ENCODE measurements at places on chromosomes 13 and 19.

DNA sequence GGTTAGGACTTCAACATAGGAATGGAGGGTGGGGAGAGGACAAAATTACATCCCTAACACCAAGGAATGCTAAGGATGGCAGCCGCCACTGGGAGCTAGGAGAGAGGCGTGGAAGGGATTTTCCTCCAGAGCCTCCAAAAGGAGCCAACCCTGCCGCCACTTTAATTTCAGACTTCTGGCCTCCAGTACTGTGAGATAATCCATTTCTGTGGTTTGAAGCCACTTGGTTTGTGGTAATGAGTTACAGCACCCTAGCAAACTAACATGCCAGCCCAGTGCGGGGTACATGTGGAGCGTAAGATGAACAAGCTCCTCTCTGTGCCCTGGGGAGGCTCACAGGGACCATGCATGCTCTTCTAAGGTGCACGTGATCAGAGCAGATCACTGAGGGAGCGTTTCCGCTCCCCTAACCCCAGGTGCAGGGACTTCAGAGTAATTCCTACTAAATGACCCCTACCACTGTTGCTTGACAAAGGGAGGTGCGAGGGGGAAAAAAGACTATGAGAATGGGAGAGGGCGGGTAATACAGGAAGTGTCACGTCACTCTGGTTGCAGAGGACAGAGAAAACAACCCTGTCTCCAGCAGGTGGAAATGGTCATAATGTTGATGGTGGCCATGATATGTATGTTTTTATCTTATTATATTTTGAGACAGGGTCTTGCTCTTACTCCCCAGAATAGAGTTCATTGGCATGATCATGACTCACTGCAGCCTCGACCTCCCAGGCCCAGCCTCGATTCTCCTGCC is 12.0 kb downstream of the FPR1 start:
- DNase-seq = no peak

GRCh38 chr13:48234566-48235340 is 1.7 kb downstream of the ITM2B start:
- no peak for DNase-seq

DNA sequence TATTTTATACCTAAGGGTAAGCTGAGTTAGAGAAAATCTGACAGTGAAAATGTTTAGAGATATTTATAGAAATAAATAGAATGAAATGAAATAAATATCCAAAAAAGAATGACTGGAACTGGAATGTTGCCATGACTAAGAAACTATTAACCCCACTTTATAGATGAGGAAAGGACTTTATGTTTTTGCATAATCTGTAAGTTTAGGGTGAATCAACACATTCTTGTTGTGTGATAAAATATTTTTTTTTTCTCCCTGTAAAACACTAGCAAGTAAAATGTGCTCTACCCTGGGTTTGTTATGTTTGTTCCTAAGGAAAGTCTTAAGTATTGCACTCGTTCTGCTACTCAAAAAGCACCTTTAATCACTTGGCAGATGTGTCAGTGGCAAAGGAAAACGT is 83.8 kb upstream of the KL start:
- DNase-seq = no peak

- no peak for DNase-seq
Observed at GRCh38 chr19:28234637-28235036, 978.3 kb downstream of the UQCRFS1 start.

- no peak for DNase-seq
Observed at GRCh38 chr13:97743938-97744337, 209.5 kb upstream of the IPO5 start.

GRCh38 chr13:57629821-57630235 is 1.7 kb upstream of the PCDH17 start:
- peak; percentile 66 for DNase-seq

- no peak for DNase-seq
Observed at GRCh38 chr19:28615966-28616365, 597.0 kb downstream of the UQCRFS1 start.

- DNase-seq = no peak
Observed at GRCh38 chr13:45276913-45277312, 64.1 kb downstream of the TPT1 start.

GRCh38 chr13:59476366-59476765 is 687.4 kb downstream of the DIAPH3 start:
- no peak for DNase-seq

GRCh38 chr13:50731400-50731799 is 112.1 kb downstream of the DLEU7 start:
- DNase-seq = no peak

DNA sequence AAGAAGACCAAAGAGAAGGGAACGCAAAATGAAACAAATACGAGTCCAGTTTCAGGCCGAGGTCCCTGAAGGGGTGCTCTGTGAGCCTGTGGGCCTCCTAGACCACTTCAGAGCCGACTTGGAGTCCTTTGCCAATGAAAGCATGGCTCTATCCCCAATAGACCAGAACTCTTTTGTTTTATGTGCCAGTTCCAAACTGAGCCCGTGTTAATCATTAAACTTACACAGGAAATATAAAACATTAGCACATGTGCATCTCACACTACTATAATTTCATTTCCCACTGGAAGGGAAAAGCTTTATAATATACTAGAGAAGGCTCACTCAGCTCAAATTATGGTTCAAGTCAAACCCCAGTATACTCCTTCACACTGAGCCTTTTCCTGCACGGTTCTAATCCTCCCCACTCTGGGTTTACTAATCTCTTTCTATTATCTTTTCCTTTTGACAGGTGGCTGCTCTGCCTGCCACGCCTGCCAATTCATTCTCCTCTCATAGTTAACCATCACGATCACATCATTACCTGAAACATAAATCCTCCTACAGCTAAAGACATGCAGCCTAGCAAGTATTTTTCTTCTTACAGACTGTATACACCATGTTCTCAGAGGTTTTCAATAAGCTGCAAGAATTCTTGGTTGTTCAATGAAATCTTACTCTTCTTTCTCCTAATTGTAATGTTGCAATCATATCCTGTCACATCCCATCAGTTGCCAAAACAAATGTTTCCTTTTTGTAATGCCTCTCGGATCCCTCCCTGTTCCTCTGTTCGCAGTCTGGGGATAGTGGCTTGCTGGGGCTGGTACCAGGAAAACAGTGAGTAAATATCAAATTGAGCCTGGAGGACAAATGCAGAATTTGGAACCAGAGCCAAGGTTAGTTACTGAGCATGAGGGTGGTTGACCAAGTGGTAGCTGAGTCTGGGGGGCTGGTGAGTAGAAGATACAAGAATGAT is 18.8 kb upstream of the WASF3 start:
- DNase-seq = no peak

GRCh38 chr13:36310417-36311108 is 12.9 kb upstream of the CCDC169 start:
- DNase-seq = no peak

- no peak for DNase-seq
Observed at GRCh38 chr19:32550666-32551065, 30.3 kb upstream of the PDCD5 start.

DNA sequence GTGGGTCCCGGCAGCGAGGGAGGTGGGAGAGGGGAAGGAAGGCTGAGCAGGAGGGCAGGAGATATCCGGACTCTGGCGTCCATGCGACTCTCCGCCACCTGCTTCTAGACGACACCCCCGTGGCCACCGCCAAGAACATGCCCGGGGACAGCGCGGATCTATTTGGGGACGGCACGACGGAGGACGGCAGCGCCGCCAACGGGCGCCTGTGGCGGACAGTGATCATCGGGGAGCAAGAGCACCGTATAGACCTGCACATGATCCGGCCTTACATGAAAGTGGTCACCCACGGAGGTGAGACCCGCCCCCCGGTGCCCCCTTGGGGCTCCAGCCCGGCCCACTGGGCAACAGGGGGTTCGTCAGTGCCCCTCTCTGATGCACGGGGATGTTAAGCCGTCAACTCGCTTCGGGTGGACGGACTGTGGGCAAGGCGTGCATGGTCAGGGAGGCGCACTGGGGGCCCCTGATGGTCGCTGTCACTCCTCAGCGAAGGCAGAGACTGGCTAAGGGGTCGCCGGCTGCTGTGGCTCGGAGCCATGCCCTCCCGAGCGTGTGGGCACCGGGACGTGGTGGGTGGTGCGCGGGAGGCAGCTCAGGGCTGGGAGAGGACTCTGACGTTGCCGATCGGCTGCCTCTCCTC is 25.1 kb upstream of the NMRK2 start:
- no peak for DNase-seq

DNA sequence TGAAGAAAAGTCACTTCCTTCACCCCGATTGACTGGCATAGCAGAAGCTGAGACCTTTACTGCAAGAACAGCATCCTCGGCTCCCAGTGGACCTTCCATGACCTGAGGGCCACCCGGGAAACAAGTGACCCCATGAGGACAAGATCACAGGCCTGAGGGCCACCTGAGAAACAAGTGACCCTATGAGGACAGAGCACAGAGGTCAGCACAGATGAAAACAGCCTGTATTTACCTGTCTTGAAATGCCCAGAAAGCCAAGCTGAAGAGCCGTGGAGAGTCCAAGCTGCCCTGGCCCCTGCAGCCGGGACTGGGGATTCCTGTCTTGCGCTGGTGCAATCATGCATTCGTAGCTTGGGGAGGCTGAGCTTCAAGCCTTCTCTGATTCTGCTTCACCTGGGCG is 114.2 kb upstream of the SPACA7 start:
- no peak for DNase-seq

- no peak for DNase-seq
Observed at GRCh38 chr13:112596235-112596634, 8.3 kb upstream of the TUBGCP3 start.

DNA sequence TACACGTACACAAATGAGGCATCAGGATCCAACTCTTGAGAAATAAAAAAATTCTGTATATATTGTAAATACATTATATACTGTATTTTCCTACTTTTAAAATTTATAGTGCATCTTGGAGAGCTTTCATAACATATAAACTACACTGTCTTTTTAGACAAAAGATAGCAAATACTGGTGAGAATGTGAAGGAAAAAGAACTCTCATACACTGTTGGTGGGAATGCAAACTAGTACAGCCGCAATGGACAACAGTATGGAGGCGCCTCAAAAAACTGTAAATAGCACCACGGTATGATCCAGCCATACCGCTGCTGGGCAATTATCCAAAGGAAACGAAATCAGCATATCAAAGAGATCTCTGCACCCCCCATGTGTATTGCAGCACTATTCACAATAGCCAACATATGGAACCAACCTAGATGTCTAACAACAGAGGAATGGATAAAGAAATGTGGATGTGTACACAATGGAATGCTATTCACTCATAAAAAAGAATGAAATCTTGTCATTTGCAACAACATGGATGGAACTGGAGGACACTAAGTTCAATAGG is 292.4 kb downstream of the EFNB2 start:
- DNase-seq = no peak

DNA sequence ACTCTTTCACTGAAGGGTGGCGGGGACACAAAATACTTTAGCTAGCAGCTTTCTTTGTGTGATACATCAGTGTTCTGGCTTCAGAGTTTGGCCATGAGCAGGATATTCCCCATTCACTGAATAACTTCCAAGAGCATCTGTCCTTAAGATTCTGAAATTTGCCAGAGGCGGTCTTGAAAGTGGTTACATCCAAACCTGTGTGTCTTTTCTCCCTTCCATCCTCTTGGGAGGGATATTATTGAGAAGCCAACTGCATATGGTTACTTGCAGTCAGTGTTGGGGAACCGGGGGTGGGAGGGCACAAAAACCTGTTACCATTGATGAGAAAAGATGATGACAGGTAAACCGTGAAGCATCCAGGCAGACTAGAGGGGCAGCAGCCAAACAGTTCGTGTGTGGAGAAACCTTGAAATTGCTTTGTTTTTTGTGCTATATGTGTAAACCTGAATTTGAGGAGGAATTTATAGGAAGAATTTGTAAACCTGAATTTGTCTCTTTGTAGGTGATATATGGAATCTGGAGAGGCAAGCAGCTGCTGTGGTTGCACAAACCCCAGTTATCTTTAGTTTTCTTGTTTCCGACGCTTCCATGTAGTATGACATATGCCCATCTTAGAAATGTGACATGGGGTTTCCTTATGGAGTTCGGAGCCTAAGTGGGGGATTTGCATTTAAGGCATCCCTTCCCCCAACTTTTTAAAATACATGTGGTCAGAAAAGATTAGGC is 104.8 kb downstream of the WDFY2 start:
- DNase-seq = no peak

DNA sequence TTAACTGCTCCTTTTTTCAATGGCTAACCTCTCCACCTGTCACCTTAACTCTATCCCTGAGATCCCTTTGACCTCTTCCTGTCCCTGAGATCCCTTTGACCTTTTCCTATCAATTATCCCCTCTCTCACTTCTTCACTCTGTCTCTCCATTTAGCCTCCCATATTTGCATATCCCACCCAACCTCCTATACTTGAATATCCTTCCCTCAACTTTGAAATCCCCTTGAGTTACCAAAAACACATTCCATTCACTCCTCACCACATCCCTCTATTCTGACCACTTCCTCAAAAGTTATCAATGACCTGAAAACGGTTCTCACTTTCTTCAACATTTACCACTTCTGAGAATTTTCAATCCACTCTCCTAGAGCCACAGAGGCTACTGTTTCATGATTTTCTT is 3.0 kb downstream of the MYCBP2 start:
- DNase-seq = no peak

- peak; percentile 6 for DNase-seq
Observed at GRCh38 chr13:96958286-96958891, 35.9 kb downstream of the OXGR1 start.

DNA sequence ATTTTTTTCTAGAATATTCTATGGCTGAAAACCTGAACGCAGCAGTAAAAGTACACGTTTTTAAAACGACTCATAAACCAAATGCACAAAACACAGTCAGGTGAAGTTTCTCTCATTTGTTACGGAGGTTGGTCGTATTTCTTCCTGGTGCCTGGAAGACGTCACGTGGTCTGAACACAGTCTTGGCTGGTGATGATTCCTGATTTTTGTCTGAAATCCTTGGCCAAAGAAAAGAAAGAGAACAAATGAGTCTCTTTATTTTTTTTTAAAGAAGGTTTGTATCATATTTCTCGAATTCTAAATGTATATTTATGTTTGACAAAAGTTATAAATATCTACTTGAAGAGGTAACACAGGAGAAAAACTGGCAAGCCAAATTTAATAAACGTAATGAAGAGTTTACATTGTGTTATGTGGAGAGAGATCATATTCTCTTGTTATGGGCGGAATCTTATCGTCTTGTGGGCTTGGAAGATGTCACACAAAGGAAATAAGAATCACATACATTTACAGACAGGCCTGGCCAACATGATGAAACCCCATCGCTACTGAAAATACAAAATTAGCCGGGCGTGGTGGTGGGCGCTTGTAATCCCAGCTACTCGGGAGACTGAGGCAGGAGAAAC is 10.0 kb upstream of the PNMA8A start:
- DNase-seq = no peak

DNA sequence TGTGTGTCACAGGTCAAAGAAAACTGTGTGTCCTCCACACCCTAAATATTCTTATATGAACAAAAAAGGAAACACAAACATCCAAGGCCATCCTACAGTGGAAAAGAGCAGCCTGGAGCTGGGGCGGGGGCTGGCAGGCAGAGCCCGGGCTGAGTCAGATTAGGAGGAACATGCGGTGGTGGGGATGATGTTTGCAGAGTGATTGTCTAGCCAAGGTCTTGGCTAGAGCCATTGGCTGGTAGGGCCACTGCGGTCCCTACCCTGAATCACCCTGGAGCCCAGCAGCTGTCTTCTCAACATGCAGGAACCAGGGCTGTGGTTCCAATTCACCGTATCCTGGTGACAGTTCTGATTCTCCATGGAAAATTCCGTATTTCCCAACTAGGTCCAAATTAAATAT is 439.5 kb downstream of the FGF9 start:
- peak; percentile 19 for DNase-seq

GRCh38 chr13:29594710-29595379 is 643 bp downstream of the SLC7A1 start:
- peak; percentile 88 for DNase-seq

- DNase-seq = no peak
Observed at GRCh38 chr13:40812724-40813445, 23.5 kb downstream of the SLC25A15 start.

Measured in activated CD4-positive, alpha-beta T cell treated with anti-CD3 and anti-CD28 coated beads for 36 hours (primary cell).